Stimulated activated CD8-positive, alpha-beta memory T cell treated with anti-CD3 and anti-CD28 coated beads, Interleukin-15, amount 100 ng/mL, for 48 hours (primary cell): ENCODE measurements at places on chromosomes 11 and 22.

DNA sequence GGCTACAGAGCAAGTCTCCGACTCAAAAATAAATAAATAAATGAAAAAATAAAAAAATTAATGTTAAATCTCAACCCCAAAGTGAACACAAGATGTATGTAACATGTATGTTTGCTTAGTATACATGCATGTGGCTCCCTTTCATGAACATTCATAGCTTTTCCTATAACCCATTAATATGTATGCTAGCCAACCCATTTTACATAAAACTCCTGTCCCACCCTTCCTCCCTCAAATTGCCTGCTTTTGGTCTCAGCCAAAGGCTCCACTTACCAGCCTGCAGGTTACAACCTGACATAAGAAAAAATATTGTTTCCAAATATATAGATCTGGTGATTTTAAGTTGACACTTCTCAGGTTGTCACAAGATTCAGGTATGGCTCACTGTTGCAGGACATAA, 3.7 kb upstream of the FOLR1 start:
- DNase-seq: no peak

- no peak for DNase-seq
Measured at GRCh38 chr11:86508604-86509587, 134.2 kb downstream of the CCDC81 start.

- DNase-seq: no peak
Measured at GRCh38 chr22:23142546-23143105, 836 bp upstream of the RSPH14 start.

GRCh38 chr11:107799218-107799859, 59.2 kb downstream of the SLC35F2 start:
- DNase-seq: peak; percentile 19

GRCh38 chr11:103147627-103148026, 38.4 kb downstream of the DYNC2H1 start:
- no peak for DNase-seq

GRCh38 chr11:8352876-8353505, 89.3 kb upstream of the LMO1 start:
- no peak for DNase-seq

- DNase-seq: no peak
Measured at GRCh38 chr22:21043860-21044535, 1.7 kb upstream of the LRRC74B start.
